ENCODE measurements at places on chromosomes 6 and 20.
A peak's percentile ranks its signal among the peaks of the same experiment; 100 is the strongest.

DNA sequence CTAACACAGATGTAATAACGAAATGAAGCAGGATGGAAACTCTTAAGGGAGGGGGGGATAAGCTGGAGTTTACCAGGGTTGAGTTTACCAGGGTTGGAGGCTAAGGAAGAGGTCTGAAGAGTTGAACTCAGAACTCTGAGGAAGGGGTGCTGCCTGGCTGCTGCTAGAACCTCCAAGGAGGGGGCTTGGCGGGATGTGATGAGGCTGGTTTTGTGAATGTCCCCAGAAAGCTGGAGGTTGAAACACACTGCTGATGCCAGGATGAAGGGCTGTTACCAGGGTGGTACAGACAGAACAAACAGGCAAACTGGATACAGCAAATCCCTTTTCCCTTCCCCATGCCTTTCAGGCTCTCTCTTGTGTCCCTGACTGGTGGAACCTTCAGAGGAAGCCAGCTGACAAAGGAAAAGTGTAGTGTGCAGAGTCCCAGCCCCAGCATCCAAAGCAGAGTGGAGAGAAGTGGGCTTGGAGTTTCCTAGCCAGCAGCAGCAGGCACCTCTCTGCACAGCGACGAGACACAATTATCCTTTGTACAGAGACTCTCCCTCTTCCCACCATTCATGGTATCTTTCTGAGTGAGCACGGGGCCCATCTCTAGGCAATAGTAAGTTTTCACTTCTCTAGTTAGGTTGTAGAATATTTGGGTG is 23.7 kb downstream of the UBE2V1 start:
- no peak for DNase-seq

- no peak for DNase-seq
These were observed 2.5 kb upstream of the ARFGEF3 start for GRCh38 chr6:138159246-138159645.

DNA sequence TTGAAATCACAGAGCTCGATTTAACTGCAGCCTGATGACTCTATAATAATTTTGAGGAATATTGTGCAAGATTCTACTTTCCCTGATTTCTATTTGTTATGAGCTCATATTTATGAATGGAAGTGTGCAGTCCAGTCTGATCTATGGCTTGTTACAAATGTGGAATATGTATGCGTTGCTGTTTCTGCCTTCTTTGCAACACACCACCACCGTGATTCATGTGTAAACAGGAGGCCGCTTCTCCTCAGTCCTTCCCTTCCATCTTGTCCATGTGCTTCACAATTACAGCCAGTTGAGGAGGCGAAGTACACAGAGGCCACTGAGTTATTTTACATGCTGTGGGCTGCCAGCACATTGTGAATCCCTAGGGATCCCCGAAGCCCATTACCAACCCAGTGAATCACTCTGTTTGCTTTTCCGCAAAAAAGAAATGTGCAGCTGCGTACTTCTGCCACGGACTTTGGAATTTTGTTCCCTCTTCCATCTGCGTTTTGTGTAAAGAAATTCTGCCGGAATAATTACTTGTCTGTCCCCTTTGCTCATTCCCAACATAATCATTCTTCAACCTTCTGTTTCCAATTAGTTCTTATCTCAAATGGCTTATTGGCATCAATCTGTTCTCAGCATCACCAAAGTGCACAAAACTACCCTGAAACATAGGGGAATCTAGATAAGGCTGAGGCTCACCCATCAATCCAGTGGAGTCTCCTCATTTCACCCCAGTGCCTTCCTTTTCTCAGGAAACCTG is 551.6 kb upstream of the CITED2 start:
- DNase-seq, result no peak

- no peak for DNase-seq
These were observed 790 bp downstream of the TOX2 start for GRCh38 chr20:43915211-43916072.

GRCh38 chr20:48749437-48749836 is 78.4 kb downstream of the PREX1 start:
- DNase-seq, result no peak

- no peak for DNase-seq
These were observed 19.9 kb upstream of the POPDC3 start for GRCh38 chr6:105199711-105200110.

- no peak for DNase-seq
These were observed 17.6 kb downstream of the TRDN start for GRCh38 chr6:123619156-123619555.

DNA sequence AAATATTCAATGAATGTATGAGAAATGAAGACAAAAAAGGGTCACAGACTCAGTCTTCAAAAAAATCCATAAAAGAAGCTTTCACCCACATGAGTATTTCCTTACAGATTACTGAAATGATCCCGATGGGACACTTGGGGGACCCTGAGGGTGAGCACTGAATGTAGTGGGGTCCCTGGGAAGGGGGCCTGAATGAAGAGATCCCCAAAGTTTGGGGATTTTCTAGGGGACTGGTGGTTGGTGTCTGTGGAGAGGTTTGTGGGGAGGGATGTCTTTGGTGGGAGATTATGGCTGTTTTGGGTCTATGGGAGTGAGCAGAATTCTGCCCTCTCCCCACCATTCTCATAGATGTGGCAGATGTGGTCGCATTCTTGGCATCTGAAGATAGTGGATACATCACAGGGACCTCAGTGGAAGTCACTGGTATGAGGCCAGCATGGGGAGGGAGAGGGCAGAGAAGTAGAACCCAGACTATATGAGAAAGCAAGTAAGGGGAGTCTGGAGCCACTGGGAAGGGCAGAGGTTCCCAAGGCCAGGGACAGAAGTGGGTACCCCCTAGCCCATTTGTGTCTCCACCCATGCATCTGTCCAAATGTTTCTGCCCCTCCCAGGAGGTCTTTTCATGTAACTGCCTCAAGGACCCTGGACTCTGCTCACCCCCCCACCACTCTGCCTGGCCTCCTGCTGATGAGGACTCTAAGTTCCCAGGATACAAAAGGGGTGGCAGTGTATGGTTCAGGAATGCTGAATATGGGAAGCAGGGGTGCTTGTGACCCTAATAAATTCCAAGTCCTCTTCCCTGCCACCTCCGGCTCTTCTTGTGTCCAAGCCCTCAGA is 1.8 kb downstream of the HSD17B8 start:
- DNase-seq, result no peak

DNA sequence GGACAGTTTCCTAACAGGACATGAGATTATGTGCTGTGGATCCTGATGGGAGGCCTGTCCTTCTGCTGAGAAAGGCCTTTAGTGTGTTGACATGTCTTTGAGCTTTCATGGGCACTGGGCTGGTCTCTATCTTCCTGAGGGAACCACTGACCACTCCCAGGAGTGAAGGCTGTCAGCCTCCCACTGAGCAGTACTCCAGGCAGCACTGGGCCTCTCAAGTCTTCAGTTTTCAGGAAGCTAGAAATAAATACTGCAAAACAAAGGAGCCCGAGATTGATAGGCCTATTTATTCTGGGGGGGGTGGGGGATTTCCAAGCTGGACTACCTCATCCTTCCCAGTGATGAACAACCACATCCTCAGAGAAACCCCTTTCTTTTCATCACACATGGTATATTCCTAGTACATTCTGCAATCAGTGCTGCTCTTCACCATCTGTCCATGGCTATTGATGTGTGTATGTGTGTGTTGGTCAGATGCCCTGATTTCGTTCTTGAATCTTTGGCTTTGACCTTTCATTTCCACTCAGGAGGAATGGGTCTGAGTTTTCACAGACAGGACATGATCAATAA is 180.9 kb upstream of the SPTLC3 start:
- DNase-seq, result no peak

DNA sequence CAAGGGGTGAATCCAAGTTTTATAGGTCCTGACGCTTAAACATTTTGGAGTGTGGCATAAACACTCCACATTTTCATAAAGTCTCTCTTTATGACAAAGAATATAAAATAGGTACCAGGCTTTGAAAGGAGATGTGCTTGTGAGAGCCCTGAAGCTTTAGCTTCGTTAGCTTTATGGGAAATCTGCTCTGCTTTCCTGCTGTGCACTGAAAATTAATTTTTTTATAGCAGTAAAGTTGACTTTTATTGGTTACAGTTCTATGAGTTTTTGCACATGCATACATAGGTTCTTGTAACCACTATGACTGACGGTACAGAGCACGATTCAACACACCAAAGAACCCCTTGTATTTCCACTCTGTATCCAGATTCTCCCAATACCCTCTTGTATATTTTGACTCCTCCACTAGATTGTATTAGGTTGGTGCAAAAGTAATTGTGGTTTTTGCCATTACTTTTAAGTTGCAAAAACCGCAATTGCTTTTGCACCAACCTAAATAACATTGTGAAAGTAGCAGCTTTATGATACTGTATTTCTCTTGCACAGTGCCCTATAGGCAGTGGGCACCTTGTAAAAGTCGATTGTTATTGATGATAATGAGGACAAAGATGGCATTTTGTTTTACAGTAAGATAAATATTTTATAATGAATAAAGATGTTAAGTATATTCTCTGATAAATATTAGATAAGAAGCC is 145.2 kb upstream of the AKIRIN2 start:
- DNase-seq, result no peak

- no peak for DNase-seq
These were observed 68.3 kb downstream of the CEBPB start for GRCh38 chr20:50258790-50259483.

GRCh38 chr6:5084360-5084780 is 771 bp upstream of the PPP1R3G start:
- no peak for DNase-seq

GRCh38 chr6:90068264-90068663 is 174.0 kb downstream of the GJA10 start:
- no peak for DNase-seq

GRCh38 chr6:118283766-118284165 is 264.3 kb upstream of the PLN start:
- peak; percentile 77 for DNase-seq

- DNase-seq, result no peak
These were observed 73.1 kb downstream of the C6orf118 start for GRCh38 chr6:165236326-165236725.

Measured in NCI-H1417 (cell line).